HuH-7.5 (cell line): ENCODE measurements at places on chromosomes 4 and X.

DNA sequence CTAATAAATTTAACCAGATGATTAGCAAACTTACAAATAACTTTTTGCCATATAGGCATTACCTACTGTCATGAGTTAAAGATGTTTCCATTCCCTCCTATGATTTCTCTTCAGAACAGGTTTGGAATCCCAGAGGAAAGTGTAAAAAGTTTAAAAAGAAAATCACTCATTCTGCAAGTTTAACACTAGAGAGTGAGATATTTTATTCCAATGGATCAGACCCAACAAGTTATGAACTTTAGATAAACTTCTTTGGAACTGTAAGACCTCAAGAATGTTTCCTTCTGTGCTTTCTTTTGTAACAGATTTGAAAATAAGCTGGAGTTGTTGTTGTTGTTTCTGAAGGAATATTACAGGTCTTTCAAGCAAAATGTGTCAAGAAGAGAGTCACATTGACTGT, 51.6 kb downstream of the PPP3CA start:
- no peak for DNase-seq

GRCh38 chrX:154332561-154332960, 37.0 kb downstream of the TKTL1 start:
- no peak for DNase-seq

DNA sequence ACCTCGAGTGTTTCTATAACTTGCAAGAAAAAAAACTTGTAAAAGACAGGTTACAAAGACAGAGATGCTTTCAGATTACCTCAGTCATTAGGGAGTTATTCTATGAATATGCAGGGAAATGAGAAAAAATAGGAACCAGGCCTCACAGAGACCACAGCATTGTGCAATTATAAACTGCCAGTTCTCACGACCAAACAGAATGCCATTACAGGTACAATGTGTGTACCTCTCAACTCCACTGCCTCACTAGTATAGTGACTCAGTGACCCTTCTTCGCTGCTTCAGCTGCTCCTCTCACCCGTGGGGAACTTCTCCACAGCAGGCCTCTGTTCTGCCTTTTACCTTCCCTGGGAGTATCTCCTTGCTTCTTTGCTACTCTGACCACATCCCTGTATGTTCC, 2.3 kb upstream of the HTATSF1 start:
- no peak for DNase-seq

- no peak for DNase-seq
Observed at GRCh38 chrX:75784680-75785491, at the start of gene MAGEE2. Gene MAGEE2, minus strand, starts transcription at chrX:75785254. Its CDS starts 203 bp downstream, at chrX:75785051.

DNA sequence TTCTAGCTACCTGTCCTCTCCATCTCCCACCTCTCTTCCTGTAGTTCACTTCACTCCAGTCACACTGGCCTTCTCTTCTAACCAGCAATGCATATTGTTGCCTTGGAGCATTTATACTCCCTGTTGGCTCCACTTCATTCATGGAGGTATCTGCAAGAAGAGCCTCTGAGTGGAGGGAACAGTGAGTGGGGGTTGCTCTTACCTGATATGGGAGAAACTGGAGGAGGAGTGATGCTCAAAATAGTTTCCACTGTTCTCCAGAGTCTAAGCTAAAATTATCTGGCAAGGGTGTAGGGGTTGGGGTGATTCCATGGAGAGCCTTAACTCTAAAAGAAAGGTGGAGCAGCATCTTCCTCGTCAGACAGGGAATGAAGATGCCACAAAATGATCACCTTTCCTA, 28.9 kb upstream of the DDX53 start:
- no peak for DNase-seq

- DNase-seq: no peak
Observed at GRCh38 chr4:72390409-72390808, 178.6 kb downstream of the ADAMTS3 start.

DNA sequence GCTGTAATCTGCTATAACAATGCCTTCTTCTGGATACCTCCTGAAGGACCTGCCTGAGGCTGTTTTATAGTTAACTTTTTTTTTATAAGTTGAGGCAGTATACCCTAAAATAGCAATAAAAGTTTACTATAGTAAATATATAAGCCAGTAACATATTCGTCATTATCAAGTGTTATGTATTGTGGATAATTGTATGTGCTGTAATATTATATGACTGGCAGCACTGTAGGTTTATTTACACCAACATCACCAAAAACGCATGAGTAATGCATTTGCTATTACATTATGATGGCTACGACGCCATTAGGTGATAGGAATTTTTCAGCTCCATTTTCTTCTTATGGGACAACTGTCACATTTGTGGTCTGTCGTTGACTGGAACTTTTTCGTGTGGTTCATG, 237.2 kb upstream of the PITX2 start:
- no peak for DNase-seq

GRCh38 chr4:85932500-85933290, 427.2 kb downstream of the MAPK10 start:
- DNase-seq: no peak
